ENCODE measurements at places on chromosomes 7 and 10. TPM values are rescaled to one million over a fixed set of nuclear protein-coding genes. Genes with fewer than 3 reads are reported as not detected.

The KLF14 gene
- total RNA-seq: not detected

The HPSE2 gene
- total RNA-seq: 0.20 TPM

The PRKCQ gene
- total RNA-seq: 11.8 TPM

The GNAI1 gene
- total RNA-seq: 14.8 TPM

The CPA4 gene
- total RNA-seq: not detected

- DNase-seq: no peak
- H3K27ac ChIP-seq: no peak overlapping the region
- no peaks in the 10 kb centered on the region for H3K36me3 ChIP-seq
- no peaks in the 10 kb centered on the region for H3K4me1 ChIP-seq
- H3K4me3 ChIP-seq: no peak overlapping the region
These were observed 77.2 kb downstream of the C7orf25 start for GRCh38 chr7:42834676-42835075.

DNA sequence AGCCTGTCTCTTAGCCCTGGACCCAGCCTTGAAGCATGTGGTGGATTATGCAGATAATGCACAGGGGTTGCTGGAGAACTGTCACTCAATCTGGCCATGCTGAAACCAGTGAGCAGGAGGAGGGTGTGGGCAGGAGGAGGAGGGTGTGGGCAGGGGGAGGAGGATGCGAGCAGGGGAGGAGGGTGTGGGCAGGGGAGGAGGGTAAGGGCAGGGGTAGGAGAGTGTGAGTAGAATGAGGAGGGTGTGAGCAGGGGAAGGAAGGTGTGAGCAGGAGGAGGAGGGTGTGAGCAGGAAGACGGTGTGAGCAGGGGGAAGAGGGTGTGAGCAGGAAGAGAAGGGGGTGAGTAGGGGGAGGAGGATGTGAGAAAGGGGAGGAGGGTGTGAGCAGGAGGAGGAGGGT is 18.8 kb downstream of the CAMK2B start:
- H3K4me3 ChIP-seq: no peak overlapping the region
- no peaks in the 10 kb centered on the region for H3K4me1 ChIP-seq
- no peaks in the 10 kb centered on the region for H3K36me3 ChIP-seq
- H3K27me3 ChIP-seq: peaks cover 8% of the 10 kb centered on the region

- H3K4me3 ChIP-seq: no peak overlapping the region
- H3K36me3 ChIP-seq: no peaks in the 10 kb centered on the region
- DNase-seq: no peak
- H3K27me3 ChIP-seq: no peaks in the 10 kb centered on the region
- no peaks in the 10 kb centered on the region for H3K4me1 ChIP-seq
- H3K27ac ChIP-seq: no peak overlapping the region
These were observed 36.6 kb downstream of the ERCC6 start for GRCh38 chr10:49502358-49502757.

DNA sequence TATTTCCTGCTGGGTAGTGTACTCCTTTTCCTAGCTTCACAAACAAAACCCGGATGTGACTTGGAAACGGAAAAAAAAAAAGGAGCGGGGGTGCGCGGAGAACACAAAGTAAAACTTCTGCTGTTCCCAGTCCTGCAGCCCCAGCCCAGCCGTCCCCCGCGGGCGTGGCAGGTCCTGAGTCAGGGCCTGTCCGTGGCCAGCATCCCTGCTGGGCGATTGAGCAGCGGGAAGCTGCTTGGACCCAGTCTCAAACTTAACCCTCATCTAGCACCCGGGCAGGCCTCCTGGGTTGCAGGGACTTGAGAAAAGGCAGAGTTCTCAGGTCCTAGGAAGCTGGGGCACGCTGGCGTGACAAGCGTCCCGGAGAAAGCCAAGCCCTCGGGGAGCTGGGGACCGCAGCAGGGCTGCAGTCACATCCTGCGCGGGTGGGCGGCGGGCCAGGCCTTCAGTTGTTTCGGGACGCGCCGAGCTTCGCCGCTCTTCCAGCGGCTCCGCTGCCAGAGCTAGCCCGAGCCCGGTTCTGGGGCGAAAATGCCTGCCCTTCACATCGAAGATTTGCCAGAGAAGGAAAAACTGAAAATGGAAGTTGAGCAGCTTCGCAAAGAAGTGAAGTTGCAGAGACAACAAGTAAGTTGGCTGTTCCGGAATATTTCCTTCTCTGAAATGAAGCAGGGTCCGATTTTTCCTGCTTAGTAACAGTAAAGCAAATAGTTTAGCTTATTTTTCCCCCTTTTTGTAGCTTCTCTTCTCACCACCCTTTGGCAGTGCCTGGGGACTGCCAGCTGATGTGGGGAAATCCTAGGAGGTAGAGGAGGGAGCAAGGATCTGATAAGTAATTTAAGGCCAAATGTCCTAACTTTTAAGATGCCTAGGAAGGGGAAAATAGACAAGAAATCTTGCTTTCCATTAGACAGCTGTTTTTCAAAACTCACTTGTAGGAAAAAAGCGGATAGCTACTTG is at the start of gene GNG11:
Gene GNG11 (plus strand): TSS at position 129 of the 960 bp plus-strand sequence. CDS start 403 bp downstream, at position 532.
- H3K36me3 ChIP-seq: no peaks in the 10 kb centered on the region
- peak within 1 kb of the TSS; percentile 63 for H3K4me3 ChIP-seq
- no peaks in the 10 kb centered on the region for H3K4me1 ChIP-seq
- DNase-seq: peak; percentile 52
- H3K27ac ChIP-seq: no peak within 1 kb of the TSS

DNA sequence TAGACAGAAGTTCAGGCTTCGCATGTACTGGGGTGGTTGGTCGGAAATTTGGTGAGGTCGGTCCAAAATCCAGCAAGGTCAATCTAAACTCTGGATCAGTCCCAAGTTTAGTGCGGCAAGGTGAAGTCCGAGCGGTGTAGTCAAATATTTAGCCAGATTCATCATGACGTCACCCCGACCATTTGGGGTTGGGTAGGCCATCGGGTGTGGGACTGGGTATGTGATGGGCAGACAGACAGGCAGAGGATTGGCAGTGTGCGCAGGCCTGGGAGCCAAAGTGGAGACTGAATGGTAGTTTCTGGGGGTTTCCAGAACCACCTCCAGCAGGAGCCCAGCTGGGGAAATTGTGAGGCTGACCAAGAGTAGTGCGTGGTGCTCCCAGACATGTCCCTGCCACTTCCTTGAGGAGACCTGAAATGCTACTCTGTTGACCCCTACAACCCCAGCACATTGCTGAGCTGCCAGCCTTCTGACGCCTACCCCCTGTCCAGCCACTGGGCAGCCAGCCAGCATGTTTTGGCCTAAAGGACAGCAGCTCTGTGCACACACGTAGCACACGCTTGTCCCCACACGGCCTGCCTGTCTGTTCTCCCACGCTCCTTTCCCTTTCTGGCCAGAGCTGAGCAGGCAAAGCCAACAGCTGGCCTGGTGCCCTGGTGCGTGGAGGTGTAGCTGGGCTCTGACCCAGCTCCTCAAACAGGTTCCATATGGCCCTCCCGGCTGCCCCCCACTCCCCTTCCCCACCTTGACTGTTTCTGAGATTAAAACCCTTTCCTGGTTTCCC is 55.9 kb downstream of the FAM241B start:
- no peaks in the 10 kb centered on the region for H3K36me3 ChIP-seq
- DNase-seq: no peak
- peaks cover 3% of the 10 kb centered on the region for H3K4me1 ChIP-seq
- H3K4me3 ChIP-seq: no peak overlapping the region
- no peaks in the 10 kb centered on the region for H3K27me3 ChIP-seq

DNA sequence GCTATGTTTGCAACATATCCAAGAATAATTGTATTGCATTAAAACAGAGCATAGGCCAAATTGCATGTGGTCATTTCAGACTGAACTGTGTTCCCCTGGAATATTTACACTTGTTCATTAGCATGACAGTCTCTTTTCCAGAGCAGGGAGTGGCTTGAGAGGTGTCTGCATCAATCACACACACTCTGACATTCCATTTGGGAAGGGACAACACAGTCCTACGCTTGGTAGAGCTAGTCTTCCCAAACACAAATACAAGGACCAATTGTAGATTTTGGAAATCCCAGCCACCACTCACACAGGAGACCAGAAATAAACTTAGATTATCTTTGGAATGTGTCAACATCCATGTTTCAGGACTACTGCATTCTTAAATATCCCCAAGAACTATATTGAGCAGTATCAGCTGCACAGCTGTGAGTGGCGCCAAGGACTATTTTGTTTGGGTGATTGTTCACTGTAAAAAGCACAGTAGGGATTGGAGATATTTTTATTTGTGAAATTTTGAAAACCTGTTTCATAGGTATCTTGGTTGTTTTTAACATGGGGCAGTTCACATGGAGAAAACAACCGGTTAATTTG is 93.6 kb upstream of the PRR15 start:
- H3K36me3 ChIP-seq: no peaks in the 10 kb centered on the region
- no peaks in the 10 kb centered on the region for H3K4me1 ChIP-seq
- no peak for DNase-seq

- no peaks in the 10 kb centered on the region for H3K4me1 ChIP-seq
- no peak overlapping the region for H3K27ac ChIP-seq
- H3K36me3 ChIP-seq: peaks cover 2% of the 10 kb centered on the region
These were observed 55.3 kb downstream of the TBATA start for GRCh38 chr10:70729763-70730357.

DNA sequence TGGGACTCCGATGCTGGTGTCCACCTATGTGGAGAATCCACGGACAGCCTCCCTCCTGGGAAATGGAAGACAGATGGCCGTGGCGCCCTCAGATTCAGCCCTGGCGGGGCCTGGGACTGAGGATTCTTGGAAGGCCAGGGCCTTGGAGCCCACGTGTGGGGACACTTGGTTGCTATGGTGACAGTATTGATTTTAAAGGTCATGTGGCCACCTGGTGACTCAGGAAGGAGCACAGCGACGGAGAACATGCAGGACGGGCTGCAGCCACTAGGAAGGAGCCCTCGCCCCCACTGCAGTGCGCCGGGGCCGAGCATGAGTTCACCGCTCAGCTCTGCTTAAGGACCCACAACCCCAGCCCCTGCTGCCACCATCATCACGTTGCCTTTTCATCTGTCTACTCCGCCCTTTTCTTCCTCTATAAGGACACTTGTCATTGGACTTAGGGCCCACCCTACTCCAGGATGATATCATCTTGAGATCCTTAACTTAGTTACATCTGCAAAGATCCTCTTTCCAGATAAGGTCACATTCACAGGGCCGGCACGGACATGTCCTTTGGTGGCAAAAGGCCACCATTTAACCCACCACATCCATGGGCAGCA is 3.7 kb upstream of the STK32C start:
- no peak overlapping the region for H3K4me3 ChIP-seq
- peaks cover 16% of the 10 kb centered on the region for H3K27me3 ChIP-seq
- DNase-seq: peak; percentile 79
- H3K27ac ChIP-seq: no peak overlapping the region
- H3K4me1 ChIP-seq: no peaks in the 10 kb centered on the region

- no peak overlapping the region for H3K27ac ChIP-seq
- no peak for DNase-seq
- H3K27me3 ChIP-seq: no peaks in the 10 kb centered on the region
- no peak overlapping the region for H3K4me3 ChIP-seq
- no peaks in the 10 kb centered on the region for H3K36me3 ChIP-seq
- no peaks in the 10 kb centered on the region for H3K4me1 ChIP-seq
These were observed 25.6 kb downstream of the TMEM196 start for GRCh38 chr7:19747740-19748339.

DNA sequence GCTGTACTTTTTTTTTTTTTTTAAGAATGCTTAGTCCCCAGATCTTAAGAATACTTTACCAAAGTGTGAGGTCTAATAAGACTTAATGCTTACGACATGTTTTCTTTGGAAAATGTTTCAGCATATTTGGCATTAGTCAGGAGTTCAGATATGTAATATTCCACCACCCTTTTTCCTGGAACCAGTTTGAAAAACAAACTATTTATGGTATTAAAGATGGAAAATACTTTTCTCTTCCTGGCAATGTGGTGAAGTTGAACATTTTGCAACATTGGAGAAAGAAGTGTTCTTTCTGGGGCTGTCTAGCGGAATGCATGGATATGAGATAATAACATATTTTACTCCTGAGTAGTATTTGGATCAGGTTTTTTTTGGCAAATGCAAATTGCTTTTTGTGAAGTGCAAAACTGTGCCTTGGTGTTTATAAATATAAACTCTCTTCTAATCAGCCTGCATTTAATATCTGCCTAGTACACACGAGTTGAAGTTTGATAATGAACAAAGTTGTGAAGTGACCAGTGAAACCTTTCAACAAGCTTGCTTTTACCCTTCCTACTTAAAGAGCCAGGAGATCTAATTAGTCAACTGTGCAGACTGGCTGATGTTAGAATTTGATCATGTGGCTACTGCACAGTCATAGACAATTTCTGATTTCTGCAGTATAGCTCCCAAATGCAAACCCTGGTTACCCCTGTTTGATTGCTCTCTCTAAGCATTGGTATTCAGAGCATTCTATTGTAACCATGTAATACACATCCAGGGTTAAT is 20.9 kb downstream of the MAP3K8 start:
- H3K27me3 ChIP-seq: no peaks in the 10 kb centered on the region
- peaks cover 8% of the 10 kb centered on the region for H3K36me3 ChIP-seq
- DNase-seq: no peak

Measured in H9 (cell line).